ENCODE measurements at places on chromosomes 12 and 14. TPM values are rescaled to one million over a fixed set of nuclear protein-coding genes. Genes with fewer than 3 reads are reported as not detected.

Gene NXPH4
- 5.0 TPM for total RNA-seq

Gene MORN3
- 0.23 TPM for total RNA-seq

Gene NOVA1
- 5.2 TPM for total RNA-seq

Gene TMEM121
- 6.2 TPM for total RNA-seq

Gene GSG1
- total RNA-seq = 0.23 TPM
